ENCODE measurements at places on chromosomes 7 and 10.
A peak's percentile ranks its signal among the peaks of the same experiment; 100 is the strongest.

GRCh38 chr7:155531681-155532080 lies 14.7 kb downstream of the CNPY1 start:
- DNase-seq, result no peak

- DNase-seq, result no peak
These were observed 54.6 kb upstream of the KIF5B start for GRCh38 chr10:32110790-32111189.

DNA sequence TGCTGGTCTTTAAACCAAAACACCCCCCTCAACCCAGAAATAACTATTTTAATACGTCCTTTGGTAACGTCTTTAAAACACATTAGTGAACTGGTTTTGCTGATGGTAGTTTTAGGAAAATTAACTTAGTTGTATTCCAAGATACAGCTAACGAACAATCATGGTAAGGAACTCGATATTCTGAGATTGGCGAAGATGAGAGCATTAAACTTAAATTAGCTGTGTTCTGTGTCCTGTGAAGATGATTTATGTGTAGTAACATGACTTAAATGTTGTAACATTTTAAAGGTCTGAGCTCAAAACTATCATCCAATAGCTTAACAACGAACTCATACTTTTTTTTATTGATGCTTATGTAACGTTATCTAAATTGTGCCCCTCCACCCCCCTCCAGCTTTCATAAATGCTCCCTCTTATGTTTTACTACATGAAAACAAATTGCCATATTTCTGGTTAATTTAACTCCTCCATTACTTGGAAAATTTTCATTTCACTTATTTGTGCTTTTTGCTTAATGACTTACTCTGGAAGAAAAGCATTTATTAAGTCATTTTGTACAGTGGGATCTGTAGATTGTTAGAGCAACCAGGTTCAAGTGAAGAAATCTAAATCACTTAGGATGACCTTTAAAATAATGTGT lies 1.7 kb downstream of the SDK1 start:
- no peak for DNase-seq

GRCh38 chr7:150958062-150958552 lies 20.0 kb downstream of the KCNH2 start:
- no peak for DNase-seq

- DNase-seq, result no peak
These were observed 33.5 kb downstream of the GDI2 start for GRCh38 chr10:5779730-5780129.

DNA sequence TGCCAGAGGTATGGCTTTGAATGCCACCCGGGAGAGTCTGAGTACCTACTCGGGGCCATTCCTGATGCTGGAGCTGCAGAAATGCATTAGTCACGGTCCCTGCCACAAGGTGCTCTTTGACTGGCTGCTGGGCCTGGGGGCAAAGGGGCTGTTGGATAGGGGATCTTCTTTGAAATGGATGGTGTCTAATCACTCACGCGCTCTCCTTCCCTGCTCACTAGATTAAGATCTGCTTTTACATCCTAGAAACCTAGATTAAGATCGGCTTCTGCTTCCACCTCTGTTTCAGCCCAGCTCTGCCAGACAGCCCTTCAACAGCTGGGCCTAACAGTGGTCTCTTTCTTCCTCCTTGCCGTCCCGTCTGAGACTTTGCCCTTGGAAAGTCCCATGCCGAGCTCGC lies 57.2 kb downstream of the PAX2 start:
- DNase-seq, result no peak

DNA sequence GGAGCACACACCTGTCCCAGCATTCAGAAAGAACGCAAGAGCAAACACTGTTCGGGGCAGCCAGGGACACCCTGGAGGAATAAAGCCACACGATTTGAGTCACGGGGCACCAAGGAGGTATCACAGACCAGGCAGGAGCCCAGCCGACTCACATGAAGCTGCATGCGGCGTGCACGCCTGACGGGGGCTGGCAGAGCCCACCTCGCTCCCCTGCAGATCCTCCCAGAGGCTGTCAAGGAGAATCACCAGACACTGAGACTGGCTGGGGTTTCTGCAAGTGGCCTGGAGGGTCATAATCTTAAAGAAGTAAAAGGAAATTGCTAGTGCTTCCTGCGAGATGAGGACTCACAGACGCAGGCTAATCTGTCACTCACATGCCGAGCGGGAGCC lies 61.6 kb downstream of the TCERG1L start:
- DNase-seq, result no peak

DNA sequence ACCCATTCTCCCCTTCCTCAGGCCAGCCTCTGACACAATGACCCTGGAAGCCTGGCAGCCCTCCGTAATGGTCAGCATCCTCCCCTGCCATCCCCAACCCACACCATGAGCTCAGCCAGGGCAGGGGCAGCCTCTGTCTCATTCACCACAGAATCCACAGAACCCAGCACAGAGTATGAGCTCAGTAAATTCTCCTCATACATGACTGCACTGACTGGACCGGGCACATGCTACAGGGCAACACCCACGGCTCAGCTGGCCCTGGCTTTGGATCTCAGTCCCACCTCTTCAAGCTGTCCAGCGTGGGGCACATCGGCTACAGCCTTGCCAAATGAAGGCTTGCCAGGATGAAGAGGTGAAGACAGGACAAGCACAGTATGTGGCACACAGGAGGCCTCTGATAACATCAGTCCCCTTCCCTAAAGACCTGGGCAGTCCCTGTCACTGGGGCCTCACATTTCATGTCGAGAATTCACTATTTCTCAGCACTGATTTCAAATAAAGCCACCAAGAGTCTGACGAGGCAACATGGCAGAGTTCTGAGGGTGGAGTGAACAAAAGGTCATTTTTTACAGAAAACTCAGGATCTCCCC lies 7.9 kb downstream of the GPRIN2 start:
- DNase-seq, result no peak

DNA sequence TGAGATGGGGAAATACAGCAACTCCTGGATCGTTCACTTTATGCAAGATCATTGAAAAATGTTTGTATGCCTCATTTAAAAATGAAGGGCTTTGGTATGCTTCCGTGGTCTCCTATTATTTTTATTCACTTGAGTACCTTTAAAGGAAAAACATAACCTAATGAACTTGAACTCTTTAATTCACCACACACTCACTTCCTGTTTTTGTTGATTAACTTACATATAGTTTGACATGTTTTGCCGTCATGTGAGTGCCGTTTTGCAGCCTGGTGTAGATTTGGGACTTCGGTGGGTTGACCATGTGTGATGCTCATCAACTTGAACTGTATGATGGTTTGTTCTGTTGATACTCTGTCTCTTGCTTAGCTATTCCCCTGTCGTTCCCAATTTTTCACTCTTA lies 28.9 kb downstream of the CASP7 start:
- DNase-seq, result no peak

DNA sequence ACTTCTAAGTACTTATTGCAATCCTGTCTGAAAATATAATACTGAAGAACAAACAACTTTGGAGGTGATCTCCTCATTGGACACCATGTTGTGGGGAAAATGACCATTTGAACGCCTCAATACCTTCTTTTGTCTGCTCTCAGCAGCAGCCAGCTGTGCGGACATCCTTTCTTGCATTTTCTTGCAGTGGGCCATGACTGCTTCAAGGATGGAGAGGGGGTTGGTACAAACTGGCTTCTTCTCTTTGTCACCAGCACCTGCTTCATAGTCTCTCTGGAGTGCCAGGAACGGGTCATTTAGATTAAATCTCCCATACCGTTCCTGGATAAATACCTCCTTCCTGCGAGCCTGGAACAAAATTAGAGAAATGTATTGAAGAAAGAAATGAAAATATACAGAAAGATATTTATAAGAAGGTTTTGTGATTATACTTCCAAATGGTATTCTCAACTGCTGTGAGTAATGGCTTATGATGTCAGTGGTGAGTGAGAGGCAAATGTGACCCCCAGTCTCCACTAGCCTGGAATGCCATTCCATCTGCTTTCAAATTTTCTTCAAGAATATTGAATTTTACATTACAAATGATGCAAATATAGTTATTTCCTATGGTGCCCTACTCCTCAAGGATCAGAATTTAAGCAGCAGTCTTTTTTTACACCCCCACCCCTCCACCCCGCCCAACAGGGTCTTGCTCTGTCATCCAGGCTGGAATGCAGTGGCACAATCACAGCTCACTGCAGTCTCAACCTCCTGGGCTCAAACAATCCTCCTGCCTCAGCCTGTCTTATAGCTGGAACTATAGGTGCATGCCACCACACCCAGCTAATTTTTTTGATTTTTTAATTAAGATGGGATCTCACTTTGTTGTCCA lies 62.4 kb downstream of the CTTNBP2 start:
- DNase-seq, result no peak

GRCh38 chr10:47381427-47382379 lies 2.4 kb downstream of the ZNF488 start:
- DNase-seq, result no peak

GRCh38 chr10:65270969-65271368 lies 1654.9 kb upstream of the LRRTM3 start:
- no peak for DNase-seq

DNA sequence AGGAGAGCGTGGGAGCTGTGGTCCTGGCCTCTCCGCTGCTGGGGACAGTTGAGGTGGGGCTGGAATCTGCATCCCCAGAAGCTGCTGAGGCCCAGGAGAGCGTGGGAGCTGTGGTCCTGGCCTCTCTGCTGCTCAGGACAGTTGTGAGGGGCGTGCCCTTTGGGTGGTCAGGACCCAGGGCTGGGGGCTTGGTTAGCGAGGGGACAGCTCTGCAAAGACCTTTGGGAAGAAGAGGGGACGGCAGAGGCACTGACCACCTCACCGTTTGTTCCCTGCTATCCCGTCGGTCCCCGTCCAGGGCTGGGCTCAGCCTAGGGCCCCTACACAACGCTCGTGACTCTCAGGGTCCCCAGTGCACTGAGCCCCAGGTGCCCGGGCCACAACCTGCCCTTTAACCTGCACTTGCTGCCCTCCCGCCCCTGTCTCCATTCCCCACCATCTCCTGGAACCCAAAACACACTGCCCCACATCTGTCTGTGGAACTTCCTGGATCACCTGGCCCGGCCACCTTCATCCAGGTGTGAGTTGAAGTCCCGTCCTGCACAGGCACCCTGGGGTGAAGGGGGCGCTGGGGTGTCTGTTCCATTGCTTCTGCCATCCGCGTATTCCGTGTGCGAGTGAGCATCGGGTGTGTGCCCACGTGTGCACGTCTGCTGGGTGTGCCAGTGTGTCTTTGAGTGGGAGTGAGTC lies 14.1 kb downstream of the FOXL3 start:
- no peak for DNase-seq

DNA sequence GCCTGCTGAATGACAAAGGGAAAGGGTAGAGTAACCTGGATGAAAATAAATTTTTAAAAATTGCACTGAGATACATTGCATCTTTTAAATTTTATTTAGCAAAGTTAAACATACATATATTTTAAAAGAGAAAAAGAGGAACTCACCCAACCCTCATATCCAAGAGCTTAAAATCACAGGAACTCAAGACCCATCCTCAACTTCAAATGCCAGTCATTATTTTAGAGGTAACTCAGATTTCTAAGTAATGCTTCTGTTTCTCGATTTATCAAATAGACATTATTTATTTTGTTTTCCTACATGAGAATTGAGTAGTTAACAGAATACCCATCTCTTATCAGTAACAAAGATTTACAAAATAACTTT lies 32.4 kb upstream of the KMT2E start:
- no peak for DNase-seq

DNA sequence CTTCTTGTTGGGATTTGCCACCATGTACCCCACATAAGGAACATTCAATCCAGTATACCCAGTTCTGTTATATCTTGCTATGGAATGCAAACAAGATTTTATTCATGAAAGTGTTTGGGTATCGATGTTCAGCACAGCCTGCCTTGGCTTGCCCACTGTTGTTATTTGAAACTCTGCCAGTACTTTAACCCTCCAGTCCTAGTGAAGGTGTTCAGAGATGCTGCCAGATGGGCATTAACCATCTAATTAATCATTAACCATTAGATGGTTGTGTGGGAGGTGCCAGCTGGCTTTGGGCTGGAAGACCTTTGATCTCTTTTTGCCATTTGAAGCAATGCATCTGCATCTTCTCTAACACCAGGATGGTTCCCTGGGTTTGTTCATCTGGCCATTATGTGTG lies 363.0 kb downstream of the SH2D4B start:
- DNase-seq, result no peak

DNA sequence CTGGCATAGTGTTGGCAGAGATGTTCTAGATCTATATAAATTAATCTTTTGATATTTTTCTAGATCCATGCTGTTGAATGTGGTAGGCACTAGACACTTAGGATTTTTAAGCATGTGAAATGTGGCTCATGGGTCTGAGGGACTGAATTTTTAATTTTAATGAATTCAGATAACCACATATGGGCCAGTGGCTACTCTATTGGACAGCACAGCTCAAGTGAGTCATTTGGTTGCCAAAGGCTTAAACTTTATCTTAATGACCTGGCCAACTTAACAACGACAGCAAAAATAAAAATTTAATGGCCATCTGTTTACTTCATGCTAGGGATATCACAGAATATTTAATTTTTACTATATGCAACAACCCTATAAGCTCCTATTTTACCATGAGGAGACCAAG lies 61.4 kb downstream of the CDK14 start:
- DNase-seq, result no peak

GRCh38 chr7:7969306-7970236 lies 975 bp downstream of the GLCCI1 start:
- DNase-seq, result peak; percentile 35

- DNase-seq, result no peak
These were observed 40.1 kb downstream of the AKR1E2 start for GRCh38 chr10:4865945-4866661.

GRCh38 chr7:132145466-132145865 lies 430.8 kb downstream of the PLXNA4 start:
- no peak for DNase-seq

- no peak for DNase-seq
These were observed 5.7 kb downstream of the SKAP2 start for GRCh38 chr7:26858735-26859134.

- DNase-seq, result no peak
These were observed 27.9 kb upstream of the CCDC7 start for GRCh38 chr10:32417911-32418547.

DNA sequence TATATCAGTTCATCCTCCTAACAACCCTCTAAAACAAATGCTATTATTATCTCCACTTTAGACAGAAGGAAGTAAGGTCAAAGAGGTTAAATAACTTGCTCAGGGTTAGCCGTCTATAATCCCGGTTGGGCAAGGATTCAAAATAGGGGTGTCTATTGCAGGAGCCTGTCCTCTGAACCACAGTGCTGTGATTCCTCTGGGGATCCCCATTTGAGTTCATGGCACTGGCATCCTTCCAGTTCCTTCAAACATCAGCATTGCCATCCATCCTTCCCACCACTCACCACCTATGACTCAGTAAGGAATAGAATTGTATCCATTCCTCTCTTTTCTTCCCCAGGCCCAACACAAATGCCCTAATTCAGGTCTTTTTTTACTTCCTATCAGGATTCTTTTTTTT lies 25.6 kb downstream of the HPS6 start:
- DNase-seq, result no peak

GRCh38 chr10:13787015-13787421 lies 200.3 kb downstream of the PRPF18 start:
- DNase-seq, result peak; percentile 88

- no peak for DNase-seq
These were observed 83.0 kb upstream of the ATP6V0A4 start for GRCh38 chr7:138880881-138881578.
